ENCODE measurements at places on chromosomes 7 and 10.

DNA sequence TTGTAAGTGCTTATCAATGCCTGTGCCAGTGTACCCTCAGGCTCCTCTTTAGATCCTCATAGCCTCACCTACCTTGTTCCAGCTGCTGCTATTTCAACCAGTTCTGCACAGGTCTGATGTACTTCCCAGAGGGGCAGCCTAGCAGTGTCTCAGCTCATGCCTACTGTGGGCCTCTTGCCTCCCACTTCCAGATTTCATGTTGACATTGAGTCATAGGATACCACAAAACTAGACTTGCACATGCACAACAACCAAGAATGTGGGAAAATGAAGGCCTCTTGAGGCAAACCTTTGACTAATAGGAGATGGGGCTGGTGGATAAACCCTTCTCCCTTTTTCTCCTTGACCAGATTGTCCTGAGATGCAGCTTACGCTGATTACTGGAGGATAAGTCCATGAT is 31.0 kb downstream of the PON3 start:
- no peak for DNase-seq

DNA sequence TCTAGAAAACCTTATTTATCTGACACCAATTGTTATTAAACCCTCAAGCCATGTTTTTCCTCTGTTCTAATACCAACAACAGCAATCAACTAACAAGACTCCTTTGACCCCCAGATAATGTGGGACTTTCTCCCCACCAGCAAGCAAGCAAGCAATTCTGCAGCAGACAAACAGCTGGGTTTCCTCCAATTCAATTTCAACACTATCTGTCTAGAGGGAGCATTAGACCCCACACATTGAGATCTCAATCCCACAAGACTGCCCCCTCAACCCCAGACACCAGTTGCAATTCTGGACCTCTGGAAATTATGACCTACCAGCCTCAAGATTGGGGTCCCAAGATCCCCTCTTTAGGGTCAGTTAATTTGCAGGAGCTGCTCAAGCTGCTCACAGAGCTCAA is 89.4 kb upstream of the TMEM26 start:
- DNase-seq = no peak

- DNase-seq = no peak
These were observed 12.1 kb downstream of the OR9A4 start for GRCh38 chr7:141928146-141928844.

DNA sequence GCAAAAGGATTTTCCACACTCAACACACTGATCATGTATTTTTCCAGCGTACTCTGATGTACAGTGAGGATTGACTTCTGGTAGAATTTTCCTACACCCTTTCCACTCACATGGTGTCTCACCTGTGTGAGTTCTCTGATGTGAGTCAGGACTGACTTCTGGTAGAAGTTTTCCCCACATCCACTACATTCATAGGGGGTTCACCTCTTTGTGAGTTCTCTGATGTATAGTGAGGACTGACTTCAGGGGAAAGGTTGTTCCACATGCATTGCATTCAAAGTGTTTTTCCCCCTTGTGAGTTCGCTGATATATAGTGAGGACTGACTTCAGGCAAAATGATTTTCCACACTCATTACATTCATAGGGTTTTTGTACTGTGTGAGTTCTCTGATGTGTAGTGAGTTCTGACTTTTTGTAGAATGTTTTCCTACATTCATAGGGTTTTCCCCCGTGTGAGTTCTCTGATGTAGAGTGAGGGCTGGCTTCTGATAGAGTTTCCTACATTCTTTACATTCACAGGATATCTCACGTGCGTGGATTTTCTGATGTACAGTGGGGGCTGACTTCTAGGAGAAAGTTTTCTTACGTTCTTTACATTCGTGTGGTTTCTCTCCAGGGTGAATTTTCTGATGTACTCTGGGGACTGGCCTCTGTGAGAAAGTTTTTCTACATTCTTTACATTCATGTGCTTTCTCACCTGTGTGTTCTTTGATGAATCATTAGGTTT is 146.5 kb downstream of the GLRX3 start:
- DNase-seq = no peak

- DNase-seq = no peak
These were observed 9.4 kb downstream of the NUB1 start for GRCh38 chr7:151351027-151351426.

DNA sequence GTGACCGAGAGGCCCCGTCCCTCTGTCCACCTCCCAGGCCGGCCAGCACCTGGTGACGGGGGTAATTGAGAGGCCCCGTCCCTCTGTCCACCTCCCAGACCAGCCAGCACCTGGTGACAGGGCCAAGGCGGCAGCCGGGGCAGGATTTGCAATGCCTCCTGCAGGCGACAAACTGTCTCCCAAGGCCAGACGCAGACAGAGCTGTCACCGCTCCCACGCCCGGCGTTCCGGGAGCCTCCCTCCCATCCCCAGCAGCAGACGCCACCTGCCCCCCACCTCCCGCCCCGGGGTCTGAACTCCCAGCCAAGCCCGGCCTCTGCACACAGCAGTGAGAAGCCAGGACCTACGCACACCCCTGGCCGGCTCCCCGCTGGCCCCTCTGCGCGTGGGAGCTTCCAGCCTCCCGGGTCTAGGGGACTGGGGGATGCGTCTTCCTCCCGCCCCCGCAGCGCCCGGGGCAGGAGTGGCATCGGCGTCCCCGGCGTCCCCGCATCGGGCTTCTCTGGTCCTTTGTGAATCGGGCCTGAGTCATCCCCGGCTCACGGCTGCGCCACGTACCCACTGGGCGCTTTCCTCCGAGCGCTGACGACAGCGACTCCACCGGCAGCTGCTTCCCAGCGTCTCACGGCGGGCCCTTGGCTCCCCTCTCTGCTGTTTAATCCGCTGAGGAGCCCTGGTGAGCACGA is 95.1 kb upstream of the DIP2C start:
- no peak for DNase-seq

- DNase-seq = no peak
These were observed 141.1 kb upstream of the CDK13 start for GRCh38 chr7:39808796-39809481.

GRCh38 chr10:4506095-4506494 is 319.9 kb upstream of the AKR1E2 start:
- no peak for DNase-seq

DNA sequence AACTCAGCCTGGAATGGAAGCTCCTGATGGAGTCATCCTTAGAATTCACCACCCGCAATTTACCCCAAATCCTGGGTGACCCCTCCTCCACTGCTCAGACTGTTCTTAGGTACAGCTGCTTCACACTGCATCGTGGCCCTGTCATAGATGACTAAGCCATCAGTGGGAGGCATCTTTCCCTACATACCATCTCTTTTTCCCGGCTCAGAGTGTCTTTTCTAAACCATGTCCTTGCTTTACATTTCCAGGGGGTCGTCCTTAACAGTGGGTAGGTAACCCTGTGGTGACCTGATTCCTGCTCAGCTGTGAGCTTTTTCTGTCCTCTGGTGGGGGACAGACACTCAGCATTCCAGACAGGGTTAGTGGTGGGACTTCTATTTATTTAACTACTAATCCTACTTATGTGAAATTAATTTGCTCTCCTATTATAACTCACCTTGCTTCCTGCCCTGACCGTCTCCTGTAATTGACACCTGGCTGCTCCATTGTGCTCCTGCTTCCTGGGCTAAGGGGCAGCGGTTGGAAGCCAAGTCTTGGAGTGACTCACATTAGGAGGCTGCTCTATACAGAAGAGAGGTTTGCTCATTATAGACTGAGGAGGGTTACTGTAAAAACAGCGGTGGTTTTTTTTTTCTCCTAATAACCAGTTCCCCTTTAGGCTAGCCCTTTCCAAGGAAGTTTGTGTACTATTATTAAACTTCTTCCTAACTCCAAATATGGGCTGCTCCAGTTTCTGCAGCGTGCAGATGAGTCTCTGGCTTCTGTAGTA is 40.6 kb downstream of the PYROXD2 start:
- DNase-seq = no peak

- no peak for DNase-seq
These were observed 395.4 kb downstream of the GATA3 start for GRCh38 chr10:8449909-8450308.
